ENCODE measurements at places on chromosomes 4 and X.

GRCh38 chrX:19981947-19982346, 8.9 kb downstream of the BCLAF3 start:
- no peak for DNase-seq

- DNase-seq = no peak
These were observed 150.0 kb upstream of the PSAPL1 start for GRCh38 chr4:7584606-7585159.

DNA sequence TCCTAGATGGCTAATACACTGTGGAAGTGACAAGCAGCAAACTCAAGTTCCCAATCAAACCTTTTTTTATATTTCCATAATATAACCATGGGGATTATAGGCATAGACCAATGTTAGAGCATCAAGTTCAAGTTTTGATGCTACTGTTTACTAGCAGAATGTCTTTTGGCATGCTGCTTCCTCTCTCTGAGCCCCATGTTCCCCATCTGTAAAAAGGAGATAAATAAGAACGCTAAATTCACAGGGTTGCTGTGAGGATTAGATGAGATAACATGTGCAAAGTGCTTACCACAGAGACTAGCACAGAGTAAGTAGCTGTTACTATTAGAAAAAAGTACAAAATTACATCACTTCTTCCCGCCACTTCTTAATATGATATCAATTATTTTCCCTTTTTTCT, 18.0 kb downstream of the MBNL3 start:
- DNase-seq = no peak

GRCh38 chrX:14361435-14361834, 167.9 kb upstream of the GLRA2 start:
- DNase-seq = no peak

DNA sequence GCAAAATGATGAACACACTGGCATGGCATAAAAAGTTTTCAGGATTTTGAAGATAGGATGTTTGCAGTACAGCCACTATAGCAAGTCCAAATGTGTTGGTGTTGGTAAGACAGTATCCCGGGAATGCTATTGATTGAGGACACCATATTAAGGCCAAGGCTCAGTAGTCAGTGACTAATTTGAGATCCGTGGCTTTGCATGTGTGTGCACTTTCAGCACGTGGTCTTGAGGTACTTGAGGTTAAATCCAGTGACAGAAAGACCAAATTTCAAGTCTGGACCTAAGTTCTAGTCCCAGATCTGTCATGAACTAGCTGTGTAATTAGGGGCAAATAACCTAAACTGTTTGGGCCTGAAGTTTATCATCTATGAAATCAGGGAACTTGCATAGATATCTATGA, 76.5 kb upstream of the ETNPPL start:
- no peak for DNase-seq

GRCh38 chr4:2660596-2661211, 95.4 kb downstream of the TNIP2 start:
- DNase-seq = no peak

GRCh38 chr4:103079621-103080020, 3.1 kb upstream of the SLC9B2 start:
- no peak for DNase-seq

- no peak for DNase-seq
These were observed 115.3 kb upstream of the ARX start for GRCh38 chrX:25131055-25131454.

- no peak for DNase-seq
These were observed 85.2 kb downstream of the ANAPC10 start for GRCh38 chr4:145012841-145013240.

DNA sequence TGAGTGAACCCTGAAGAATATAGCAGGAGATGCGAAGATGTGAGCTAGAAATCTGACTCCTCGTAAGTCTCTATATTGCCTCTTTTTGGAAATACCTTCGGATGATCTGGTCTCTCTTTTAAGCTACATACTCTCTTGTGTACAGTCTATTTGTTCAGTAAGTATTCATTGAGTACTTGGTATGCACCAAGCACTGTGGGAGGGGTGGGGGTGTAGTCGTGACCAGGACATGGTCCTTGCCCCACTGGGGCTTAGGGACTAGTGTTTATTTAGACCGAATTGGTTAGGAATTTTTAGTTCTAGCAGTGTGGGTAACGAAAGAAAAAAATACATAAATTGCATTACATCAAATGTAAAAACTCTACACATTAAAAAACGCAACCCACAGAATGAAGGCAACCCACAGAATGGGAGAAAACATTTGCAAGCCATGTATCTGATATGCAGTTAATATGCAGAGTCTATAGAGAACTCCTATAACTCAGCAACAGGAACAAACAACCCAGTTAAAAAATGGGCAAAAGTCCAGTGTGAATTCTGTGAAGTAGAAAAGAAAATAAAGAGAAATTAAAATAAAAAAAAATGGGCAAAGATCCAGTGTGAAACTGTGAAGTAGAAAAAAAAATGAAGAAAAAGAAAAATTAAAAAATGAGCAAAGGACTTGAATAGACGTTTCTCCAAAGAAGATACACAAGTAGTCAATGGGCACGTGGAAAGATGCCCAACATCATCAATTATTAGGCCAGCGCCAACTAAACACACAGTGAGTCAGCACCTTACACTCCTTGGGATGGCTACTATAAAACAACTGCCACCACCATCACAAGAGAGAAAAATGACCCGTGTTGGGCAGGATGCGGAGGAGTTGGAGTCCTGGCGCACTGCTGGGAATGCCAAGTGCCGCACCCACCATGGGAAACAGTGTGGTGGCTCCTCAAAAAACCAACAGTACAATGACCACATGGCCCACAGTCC, 43.8 kb downstream of the RGS12 start:
- no peak for DNase-seq

- no peak for DNase-seq
These were observed 100.1 kb downstream of the LCORL start for GRCh38 chr4:17921451-17921850.

- no peak for DNase-seq
These were observed 162.7 kb upstream of the KLF8 start for GRCh38 chrX:56069299-56069931.

- DNase-seq = no peak
These were observed 34.2 kb upstream of the ATRX start for GRCh38 chrX:77820091-77820727.

GRCh38 chrX:10230222-10230621, 73.4 kb downstream of the CLCN4 start:
- no peak for DNase-seq

DNA sequence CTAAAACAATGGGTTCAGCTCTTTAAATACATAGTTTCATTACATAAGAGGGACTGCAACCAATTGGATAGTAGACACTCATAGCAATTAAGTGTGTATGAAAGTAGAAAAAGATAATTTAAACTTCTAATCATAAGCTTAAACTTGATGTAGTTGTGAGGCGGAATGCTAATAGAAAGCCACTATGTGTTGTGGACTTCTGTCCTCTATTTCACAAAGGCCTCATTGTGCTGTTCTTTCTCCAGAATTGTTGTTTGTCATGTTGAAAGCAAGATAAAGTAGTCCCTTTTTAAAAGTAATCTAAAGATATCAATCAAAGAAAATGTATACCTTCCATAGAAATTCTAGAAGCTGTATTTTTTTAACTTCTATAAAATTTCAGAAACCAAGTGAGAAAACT, 329.4 kb downstream of the KLHL4 start:
- no peak for DNase-seq

GRCh38 chrX:148567779-148568178, 67.4 kb downstream of the AFF2 start:
- no peak for DNase-seq

- DNase-seq = no peak
These were observed 80.2 kb downstream of the DIAPH2 start for GRCh38 chrX:96764864-96765263.

- DNase-seq = no peak
These were observed 126.9 kb downstream of the RNF150 start for GRCh38 chr4:141006242-141006802.

- DNase-seq = peak; percentile 67
These were observed 158.7 kb downstream of the SPRY1 start for GRCh38 chr4:123555233-123555806.

GRCh38 chr4:498328-498904, 540 bp downstream of the ZNF721 start:
- no peak for DNase-seq

DNA sequence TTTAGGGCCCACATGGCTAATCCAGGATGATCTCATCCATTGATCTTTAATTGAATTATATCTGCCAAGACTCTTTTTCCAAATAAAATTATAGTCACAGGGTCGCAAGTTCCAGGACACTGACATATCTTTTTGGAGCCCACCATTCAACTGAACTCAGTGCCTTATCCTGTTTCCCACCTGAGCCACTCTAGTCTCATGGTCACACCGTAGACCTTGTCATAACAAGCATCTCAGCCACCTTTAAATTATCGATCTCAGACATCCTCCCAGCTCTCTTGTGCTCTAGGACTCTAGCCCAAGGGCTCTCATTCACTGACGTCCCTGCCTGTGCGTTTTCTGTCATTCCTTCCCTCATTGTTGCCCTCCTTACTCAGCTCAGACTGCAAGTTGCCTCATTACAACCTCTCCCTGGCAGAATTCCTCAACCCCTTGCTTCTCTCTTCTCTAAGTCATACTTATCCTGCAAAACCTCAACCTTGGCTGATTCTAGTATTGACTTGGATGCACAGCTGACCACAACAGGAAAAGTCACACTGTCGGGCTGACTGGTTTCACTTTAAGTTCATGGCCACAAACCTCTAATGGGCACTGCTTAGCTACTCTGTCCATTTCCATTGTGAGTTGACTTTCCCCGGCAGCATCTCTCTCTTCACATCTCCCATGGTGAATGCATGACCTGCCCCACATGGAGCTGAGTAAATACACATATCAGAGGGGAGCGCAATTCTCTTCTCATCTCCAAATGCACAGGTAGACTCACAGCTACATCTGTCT, 91.0 kb upstream of the TRIM2 start:
- no peak for DNase-seq

GRCh38 chrX:119145241-119145653, 17.6 kb upstream of the KIAA1210 start:
- no peak for DNase-seq

DNA sequence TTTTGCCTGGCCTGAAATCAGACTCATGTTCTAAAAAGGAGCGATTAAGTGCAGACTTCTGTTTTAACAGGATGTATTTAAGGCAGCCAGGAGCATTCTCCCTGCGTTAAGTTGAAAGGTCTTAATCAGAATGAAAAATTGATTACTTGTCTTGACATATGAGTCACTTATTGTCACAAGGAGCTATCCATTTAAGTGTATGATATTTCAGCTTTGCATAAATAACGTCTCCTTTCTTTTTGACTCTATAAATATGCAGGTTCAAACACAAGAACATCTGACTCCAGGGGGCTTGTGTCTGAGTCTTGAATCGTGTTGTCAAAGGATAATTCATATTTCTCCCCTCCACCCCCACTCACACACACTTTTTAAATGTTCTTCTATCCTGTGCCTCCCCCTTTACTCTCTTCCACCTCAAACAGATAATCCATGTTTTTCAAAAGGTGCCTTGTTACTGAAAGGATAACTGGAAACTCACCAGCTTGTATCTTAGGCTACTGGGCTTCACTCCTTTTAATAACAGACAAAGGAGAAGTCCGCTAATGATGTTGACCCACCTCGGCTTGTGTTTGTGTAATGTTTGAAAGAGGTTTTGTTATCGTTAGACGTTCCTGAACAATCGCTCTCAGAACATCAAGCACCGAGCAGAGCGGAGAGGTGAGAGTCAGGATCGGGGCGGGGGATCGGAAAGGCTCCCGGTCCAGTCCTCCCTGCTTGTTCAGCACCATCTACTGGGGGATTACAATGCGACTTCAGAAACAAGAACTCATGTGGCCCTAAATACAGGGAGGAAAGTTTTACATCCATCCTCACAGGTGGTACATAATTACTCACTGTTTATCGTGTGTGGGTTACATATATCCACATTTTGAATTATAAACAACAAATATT, 107.5 kb upstream of the RPL34 start:
- peak; percentile 61 for DNase-seq

DNA sequence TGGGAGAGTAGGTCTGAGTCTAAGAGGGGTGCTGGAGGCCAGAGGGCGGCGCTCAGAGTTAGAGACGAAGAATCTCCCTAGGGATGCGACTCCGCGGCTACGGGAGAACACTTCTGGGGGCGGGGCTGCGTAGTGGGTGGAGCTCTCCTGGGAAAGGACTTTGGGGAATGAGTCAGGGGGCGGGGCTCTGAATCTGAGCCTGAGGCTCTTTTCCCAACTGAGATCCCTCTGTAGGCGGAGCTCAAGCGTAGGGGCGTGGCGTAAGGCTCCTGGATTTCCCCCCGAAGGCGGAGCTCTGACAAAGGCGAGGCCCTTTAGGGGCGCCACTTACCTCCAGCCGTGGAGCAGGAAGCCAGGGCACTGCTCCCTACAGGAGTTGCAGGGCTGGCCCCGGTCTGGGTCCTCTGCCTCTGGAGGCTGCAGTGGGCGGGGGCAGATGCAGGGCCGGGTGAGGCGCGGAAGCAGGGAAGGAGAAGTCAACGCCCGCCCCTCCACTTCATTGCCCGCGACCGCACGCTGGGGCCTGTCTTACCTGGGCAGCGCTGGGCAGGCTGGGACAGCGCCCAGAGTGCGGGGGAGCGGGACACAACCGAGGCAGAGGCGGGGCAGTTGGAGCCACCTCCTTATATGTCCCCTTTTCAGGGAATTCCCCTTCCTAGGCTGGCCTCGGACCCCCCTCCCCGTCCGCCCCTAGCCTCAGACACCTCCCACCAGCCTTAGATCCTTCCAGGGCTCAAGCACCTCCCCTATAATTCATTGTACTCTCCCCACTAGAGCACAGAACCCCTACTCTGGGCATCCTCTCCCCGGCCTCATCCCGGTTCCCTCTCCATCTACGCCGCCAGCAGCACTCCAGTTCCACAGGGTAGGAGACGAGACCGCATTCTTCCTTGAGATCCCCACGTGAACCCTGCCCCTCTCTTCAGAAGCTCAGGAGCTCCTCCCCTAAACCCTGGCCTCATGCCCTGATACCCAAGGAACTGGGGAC, 1.6 kb downstream of the PRICKLE3 start:
- DNase-seq = peak; percentile 79

DNA sequence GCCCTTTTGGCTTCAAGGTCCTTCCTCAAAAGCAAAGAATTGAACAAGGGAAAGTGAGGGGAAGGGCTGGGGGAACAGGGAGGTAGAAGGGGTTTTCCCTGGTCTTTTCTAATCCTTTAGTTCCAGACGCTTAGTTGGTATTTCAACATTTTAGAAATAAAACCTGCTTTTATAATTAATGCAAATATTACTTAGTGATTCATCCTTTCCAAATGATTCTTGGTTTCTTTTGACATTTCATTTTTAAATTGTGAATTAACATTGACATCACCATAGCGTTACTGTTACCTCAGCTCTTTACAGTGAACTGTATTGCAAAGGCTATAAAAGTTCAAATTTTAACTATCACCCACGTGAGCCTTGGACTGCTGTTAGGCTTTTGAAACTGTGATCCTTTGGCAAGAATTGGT, 20.9 kb downstream of the NFKB1 start:
- DNase-seq = no peak

- peak; percentile 44 for DNase-seq
These were observed 88.4 kb upstream of the CLNK start for GRCh38 chr4:10773010-10773409.

- no peak for DNase-seq
These were observed 102.2 kb downstream of the SLC2A9 start for GRCh38 chr4:9919047-9919446.

Data from NCI-H1105 treated with DMSO at 0.1 percent for 48 hours (cell line).